ENCODE measurements at places on chromosomes 7 and 10.
A peak's percentile ranks its signal among the peaks of the same experiment; 100 is the strongest.

DNA sequence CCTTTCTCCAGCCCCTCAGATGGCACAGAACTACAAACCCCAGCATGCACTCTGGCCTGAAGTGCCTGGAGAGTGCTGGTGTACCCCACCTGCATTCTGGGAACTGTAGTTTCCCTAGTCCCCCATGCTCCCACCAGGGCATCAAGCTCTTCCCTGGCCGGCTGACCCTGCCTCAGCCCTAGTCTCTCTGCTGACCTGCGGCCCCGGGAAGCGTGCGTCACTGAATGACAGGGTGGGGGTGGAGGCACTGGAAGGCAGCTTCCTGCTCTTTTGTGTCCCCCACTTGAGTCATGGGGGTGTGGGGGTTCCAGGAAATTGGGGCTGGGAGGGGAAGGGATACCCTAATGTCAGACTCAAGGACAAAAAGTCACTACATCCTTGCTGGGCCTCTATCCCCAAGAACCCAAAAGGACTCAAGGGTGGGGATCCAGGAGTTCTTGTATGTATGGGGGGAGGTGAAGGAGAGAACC, 2.1 kb downstream of the NOS3 start:
- DNase-seq, result no peak

DNA sequence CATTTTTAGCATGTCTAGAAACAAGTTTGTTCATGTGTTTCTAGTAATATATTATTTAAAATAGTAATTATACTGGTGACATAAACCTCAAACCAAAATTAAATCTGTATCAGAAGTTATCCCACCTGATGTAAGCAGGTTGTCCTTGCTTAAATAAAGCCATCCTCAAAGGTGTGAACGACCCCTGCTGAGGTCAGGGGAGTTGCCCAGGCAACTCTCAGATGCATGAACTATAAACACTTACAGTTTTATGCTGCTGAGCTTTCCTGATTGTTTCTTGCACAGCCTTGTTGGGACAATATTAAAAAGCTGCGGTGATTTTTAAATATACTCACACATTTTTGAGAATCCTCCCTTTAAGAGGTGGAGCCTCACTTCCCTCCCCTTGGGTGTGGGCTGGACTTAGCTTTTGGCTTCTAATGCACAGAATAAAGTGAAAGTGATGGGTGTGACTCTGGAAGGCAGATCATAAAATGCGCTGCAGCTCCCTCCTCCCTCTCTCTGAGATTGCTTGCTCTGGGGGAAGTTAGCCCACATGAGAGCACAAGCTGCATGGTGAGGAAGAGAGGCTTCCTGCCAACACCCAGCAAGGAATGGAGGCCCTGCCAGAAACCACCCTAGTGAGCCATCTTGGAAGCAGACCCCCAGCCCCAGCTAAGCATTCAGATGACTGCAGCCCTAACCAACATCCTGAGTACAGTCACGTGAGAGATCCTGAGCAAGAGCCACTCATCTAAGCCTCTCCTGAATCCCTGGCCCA, 152.7 kb downstream of the SKIDA1 start:
- peak; percentile 17 for DNase-seq

DNA sequence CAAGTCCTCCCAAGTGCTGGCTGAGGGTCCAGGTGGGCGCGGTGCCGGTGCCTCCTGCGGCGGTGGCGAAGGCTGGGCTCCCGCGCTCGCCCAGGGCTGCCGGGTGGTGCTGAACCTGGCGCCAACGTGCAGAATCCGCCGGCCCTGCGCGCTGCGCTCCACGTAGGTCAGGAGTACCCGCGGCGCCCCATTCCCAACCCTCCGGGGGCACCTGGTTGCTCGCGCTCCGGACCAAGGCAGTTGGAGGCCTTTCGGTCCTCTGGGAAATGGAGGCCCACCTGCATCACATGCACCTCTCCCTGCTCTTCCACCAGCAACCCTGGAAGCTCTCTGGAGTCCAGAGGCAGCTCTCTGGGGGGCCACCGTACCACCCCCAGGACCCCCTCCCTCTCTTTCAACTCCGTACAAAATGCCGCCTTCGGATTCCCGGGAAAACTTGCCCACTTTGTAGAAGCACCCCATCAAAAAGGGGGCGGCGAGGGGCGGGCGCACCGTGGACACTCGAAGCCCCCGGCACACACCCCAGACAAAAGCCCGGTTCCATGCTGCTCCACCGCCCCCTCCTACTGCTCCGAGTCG, 745 bp downstream of the SLC16A9 start:
- no peak for DNase-seq

GRCh38 chr7:73578342-73579128, at the start of gene TBL2:
TSS of gene TBL2 (minus strand) at chr7:73578579. CDS start at chr7:73578549, 30 bp downstream.
- peak; percentile 98 for DNase-seq

DNA sequence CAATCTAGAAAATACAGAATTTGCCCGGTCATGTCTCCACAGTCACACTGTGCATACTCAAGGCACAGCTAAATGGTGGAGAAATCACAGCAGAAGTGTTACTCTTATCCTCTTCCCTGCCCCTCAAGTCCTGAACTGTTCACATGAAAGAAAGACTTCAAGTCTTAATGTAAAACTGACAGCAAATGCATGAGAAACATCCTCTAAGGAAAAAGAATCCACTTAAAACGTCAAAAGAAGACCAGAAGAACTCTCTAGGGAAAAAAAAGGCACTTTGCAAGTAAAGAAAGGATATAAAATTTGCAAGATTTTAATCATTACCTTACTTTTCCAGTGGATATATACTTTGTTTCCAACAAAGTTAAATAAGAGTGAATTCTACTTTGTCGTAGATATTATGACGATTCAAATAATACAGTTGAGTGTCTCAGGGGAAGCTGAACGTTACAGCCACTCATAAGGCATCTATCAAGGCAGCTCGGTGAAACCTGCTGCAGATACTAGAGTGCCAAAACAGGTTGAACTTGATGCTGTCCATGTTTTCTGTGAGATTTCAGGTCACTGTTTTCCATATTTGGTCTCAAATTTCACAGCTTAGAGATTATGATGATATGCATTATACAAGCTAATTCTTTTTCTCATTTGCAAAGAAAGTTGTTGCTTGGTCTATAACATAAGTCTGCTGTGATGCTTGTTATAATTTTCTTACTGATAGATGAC, 155.0 kb downstream of the CTTNBP2 start:
- no peak for DNase-seq

DNA sequence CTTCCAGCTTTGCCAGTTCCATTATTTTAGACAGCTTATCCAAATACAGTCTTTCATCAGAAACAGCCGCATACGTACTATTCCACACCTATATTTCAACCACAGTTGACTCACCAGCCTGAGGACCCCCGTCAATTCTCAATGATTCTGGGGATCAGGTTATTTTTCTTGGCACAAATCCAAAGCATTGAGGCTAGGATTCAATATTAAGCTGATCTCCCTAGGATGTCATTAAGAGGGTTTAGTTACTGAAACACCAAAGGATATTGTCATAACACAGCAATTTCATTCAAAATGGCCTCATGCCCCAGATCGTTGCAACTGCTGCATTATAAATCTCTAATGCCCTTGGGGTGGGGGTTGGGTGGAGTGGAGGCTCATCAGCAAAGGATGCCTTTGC, 214.6 kb downstream of the PTEN start:
- DNase-seq, result no peak

DNA sequence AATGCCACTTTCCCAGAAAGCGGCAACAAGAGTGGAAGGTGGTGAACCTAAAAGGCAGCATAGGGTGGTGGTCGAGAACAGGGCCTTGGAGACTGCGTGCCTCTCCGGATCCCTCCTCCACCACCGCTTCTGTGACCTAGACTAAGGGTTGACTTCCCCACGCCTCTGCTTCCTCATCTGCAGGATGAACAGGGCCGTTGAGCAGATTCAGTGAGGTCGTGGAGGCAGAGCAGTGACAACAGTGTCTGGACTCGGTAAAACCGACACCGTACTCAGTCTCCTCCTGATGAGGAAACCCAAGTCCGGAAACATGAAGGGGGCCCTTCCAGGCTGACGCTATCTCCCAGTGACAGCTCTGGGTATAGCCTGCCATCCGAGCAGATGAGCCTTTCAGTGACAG, 162.6 kb downstream of the CELF2 start:
- peak; percentile 70 for DNase-seq

- no peak for DNase-seq
Observed at GRCh38 chr10:103792547-103792946, 62.8 kb downstream of the SH3PXD2A start.

GRCh38 chr10:117950408-117950807, 96.3 kb downstream of the RAB11FIP2 start:
- DNase-seq, result no peak

GRCh38 chr7:101859411-101860106, 42.1 kb downstream of the CUX1 start:
- DNase-seq, result no peak

- no peak for DNase-seq
Observed at GRCh38 chr7:107037717-107038603, 6.5 kb upstream of the PRKAR2B start.

GRCh38 chr7:98418636-98419315, 17.9 kb upstream of the BAIAP2L1 start:
- no peak for DNase-seq
